Cortex of kidney (tissue), 1 donor: ENCODE measurements at places on chromosomes 3 and 15.

GRCh38 chr15:58738046-58738707 lies 11.3 kb downstream of the ADAM10 start:
- no peak for DNase-seq

DNA sequence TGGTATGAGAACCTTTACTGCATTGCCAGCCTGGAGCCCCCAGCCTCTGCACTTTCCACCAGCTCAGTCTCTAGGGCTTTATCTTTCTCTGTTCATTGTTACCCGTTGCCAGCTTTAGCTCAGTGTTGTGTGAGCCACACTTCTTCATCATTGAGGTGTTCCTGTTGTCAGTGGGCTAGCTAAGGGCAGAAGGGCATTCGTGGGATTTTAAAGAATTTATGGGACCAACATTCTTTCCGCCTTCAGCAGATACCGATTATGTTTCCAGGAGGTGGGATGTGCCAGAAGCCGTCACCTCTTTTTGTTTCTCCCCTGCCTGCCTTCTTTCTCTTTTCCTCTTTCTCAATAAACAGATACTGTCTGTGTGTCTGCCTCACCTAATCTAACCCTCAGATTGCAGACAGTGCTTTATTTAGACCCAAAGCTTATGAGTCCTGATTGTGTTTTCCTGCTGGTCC lies 64.5 kb downstream of the PGPEP1L start:
- no peak for DNase-seq

DNA sequence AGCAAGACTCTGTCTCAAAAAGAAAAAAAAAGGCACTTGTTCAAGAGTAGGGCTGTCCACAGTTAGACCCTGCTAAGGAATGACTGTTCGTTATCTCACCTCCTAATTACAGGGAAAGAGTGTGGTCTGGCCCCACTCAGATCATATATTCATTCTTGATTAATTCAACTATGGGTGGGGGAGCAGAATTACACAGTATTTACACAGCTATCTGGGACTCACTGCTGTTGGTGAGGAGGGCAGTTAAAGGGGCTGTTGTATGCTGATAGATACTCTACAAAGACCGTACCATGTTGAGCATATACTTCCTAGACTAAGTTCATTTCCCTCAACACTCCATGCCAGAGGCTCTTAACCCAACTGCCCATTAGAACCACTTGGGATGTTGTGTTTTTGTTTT lies 3.8 kb upstream of the ZNF620 start:
- DNase-seq: no peak

DNA sequence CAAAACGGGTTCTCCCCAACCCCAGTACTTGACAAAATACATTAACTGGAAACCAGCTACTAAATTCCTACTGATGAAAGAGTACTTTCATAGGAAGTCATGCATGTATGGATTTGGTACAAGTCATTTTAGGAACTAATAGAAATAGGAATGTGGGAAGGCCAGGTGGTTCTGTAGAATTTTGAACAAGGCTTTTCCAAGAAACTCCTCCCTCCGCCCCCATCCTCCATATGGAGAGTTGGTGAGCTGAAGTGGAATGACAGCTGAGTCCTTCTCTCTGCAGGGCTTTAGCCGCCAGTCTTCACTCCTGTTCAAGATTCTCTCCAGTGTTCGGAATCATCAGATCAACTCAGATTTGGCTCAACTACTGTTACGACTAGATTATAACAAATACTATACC lies 33.2 kb downstream of the TUBGCP4 start:
- DNase-seq: no peak

- DNase-seq: no peak
Observed at GRCh38 chr3:61199843-61200242, 51.4 kb downstream of the FHIT start.

DNA sequence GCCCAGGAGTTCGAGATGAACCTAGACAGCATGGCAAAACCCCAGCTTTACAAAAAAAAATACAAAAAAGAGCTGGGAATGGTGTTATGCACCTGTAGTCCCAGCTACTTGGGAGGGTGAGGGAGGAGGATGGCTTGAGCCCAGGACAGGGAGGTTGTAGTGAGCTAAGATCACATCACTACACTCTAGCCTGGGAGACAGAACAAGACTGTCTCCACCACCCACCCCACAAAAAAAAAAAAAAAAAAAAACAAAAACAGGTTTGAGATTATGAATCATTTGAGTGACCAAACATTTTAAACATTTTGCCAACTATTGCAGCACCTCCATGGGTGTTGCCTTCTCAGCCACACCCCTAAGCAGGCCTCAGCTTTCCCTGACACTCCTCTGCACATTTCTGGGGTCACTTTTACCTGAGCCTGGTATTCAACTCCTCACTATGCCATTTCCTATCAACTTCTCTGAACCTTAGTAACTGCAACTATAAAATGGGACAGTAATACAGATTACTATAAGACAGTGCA lies 41.8 kb downstream of the IL5RA start:
- no peak for DNase-seq

DNA sequence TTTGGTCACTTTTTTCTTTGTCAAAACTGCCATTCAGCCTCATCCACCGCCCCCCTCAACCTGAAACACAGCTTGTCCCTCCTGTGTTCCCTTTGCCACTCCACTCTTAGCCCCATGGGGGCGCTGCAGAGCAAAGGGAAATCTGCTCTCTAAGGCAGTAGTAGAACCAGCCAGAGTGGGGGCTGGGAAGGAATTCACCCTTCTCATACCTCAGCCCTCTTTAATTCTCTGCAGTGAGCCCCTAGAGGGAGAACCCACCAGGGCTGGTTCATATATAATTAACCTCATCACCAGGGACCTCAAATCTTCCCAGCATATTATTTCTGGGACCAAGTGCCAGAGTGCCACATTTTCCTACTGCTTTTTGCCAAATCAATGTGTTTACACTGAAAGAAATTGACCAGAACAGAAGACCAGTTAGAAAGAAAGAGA lies 2.8 kb upstream of the BCL6 start:
- DNase-seq: no peak

DNA sequence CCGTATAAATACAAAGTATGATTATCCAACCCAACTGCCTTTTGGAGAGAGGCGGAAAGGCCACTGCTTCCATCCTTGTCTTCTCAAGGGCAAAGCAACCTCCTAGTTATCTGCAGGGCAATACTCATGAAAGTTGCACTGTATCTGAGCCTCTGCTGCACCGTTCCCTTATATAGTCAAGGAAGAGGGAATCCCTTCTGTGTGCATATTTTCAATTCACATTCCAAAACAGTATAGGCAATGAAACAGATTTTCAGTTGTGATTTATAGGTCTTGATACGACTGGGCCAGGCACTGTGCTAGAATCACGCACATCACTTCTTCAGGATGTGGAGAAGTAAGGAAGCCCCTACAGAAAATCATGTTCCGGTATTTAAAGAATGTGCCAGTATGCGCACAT lies 455.7 kb downstream of the FOXP1 start:
- no peak for DNase-seq

GRCh38 chr15:93897377-93897776 lies 334.0 kb upstream of the MCTP2 start:
- no peak for DNase-seq

- no peak for DNase-seq
Observed at GRCh38 chr3:151890721-151891141, 17.3 kb downstream of the SUCNR1 start.

GRCh38 chr15:44289259-44289790 lies 806 bp downstream of the GOLM2 start:
- no peak for DNase-seq

- no peak for DNase-seq
Observed at GRCh38 chr15:34708422-34708821, 46.4 kb downstream of the GJD2 start.

DNA sequence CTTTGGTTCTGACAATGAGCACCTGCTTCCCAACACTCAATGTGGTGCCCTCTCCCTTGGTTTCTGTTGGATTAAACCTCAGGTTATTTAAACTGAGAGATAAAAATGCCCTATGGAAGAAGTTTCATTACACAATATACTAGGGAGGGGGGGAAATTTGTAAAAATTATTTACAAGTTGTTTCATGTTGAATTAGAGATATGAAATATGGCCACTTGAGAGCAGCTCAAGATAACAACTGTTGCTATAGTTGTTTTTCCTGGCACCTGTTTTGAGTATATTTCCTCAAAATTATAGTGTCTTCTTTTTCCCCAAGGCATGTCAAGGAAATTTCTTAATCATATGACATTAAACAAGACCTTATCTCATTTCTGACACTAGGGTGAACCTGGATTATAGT lies 101.7 kb upstream of the COL6A5 start:
- no peak for DNase-seq

DNA sequence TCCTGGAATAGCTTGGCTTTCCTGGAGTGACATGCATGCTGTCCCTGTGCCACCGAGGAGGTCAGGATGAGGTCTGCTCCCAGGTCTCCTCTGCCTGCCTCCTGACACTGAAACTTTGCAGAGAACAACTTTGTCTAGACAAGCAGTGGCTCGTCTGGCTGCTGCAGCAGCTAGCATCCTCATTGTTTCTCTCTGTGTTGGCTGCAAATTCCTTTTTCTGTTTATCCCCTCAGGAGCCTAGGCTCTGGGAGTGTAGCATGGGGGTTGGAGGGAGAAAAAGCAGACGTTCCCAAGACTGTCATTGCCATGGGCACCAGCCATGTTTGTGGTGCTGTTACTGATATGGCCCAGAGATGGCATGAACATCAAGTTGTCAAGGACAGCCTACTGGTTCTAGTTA lies 208.7 kb upstream of the LRIG1 start:
- DNase-seq: no peak

- DNase-seq: no peak
Observed at GRCh38 chr15:96818861-96819260, 488.4 kb downstream of the NR2F2 start.

DNA sequence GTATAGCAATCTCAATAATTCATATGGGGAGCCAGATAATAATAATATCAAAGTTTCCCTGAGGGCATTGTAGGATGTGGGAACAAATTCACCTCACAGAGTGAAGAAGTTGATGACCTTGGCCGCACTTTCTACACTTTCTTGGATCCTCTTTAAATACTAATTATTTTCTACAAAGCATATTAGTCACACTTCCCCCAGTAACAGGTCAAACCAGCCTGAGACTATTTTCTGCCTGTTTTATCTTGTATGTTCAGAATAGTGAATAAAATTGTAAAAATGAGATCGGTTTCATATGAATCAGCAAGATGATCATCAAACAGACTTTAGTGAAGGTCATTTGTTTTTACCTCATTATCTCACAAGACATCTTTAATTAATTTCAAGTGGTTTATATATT lies 2.3 kb upstream of the OR5K3 start:
- DNase-seq: no peak

DNA sequence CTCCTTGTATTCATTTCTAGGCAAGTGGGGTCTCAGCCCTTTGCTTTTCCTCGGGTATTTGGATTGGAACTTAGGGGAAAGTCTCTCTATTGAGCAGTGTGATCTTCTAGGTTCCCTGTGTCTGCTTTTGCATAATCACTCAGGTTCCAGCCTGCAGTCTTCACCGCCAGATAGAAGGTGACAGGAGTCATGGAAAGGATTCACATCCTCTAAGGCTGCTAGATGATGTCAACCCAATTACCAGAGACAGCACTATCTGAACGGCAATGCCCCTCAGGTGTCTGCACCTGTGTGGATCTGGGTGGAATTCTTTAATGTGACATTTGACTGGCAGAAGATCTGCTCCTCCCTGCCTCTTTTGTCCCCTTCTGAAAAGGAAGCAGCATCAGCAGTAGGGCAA lies 177.7 kb downstream of the P3H2 start:
- DNase-seq: no peak

GRCh38 chr3:128112357-128112968 lies 11.1 kb downstream of the RUVBL1 start:
- no peak for DNase-seq

GRCh38 chr3:66633402-66634381 lies 132.9 kb upstream of the LRIG1 start:
- DNase-seq: no peak

- no peak for DNase-seq
Observed at GRCh38 chr3:119912220-119912619, 130.3 kb downstream of the NR1I2 start.

DNA sequence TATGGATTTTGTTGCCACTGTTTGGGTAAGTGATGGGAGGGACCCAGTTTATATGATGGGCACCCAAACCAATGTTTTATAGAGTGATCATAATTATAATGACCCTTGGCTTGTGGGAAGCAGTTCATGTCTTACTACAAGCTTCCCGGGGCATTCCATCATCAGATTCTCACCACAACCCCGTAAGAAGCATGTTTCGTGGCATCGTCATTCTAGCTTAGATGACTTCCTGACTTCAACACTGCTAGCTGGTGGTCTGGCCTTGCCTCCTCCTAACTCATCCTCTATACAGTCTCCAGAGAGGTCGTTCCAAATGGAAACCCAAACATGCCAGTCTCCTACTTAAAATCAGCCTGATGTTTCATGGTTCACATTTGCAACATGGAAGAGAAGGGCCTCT lies 226.9 kb downstream of the ADAMTS9 start:
- DNase-seq: no peak

GRCh38 chr3:19270481-19270880 lies 122.2 kb downstream of the KCNH8 start:
- no peak for DNase-seq

GRCh38 chr3:9047452-9048346 lies 84.4 kb upstream of the RAD18 start:
- DNase-seq: no peak

DNA sequence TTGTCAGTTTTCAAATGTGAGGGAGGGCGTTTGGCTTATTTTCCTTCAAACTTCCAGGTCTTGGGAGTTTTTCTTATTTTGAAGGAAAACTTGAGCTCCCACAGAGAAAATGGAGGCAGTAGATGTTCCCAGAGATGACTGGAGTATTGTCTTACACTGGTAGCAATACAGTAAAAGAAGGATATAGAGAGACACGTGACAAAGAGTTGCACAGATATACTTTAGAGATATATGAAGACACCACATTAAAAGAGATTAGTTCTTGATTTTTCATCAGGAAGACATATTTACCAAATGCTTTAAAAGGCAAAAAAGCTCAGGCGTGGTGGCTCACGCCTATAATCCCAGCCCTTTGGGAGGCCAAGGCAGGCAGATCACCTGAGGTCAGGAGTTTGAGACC lies 490.9 kb downstream of the FOXP1 start:
- no peak for DNase-seq

DNA sequence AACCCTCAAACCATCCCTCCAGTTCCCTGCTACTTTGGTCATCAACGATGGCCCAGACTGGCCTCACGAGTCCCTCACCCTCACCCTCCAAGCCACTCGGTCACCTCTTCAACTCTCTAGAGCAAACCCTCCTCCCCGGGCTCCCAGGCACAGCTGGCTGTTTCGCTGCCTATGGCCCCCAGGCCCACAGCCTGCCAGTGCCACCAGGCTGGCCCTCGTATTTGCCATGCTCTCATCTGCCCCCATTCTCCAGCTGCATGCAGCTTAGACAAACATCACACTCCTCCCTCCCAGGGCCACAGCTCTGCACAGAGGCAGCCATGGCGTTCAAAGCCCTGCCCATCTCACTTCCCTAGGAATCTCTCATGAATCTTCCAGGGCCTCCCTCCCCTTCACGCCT lies 13.8 kb downstream of the RAB43 start:
- no peak for DNase-seq

GRCh38 chr3:139103484-139103883 lies 58.8 kb upstream of the PRR23C start:
- DNase-seq: no peak
